ENCODE measurements at places on chromosomes 16 and 17.

GRCh38 chr17:45910667-45911066 is 16.3 kb downstream of the MAPT start:
- no peak for DNase-seq

- DNase-seq = no peak
These were observed 20.8 kb upstream of the TBX2 start for GRCh38 chr17:61378658-61379456.

- no peak for DNase-seq
These were observed 55.2 kb downstream of the PRMT7 start for GRCh38 chr16:68366062-68366461.

DNA sequence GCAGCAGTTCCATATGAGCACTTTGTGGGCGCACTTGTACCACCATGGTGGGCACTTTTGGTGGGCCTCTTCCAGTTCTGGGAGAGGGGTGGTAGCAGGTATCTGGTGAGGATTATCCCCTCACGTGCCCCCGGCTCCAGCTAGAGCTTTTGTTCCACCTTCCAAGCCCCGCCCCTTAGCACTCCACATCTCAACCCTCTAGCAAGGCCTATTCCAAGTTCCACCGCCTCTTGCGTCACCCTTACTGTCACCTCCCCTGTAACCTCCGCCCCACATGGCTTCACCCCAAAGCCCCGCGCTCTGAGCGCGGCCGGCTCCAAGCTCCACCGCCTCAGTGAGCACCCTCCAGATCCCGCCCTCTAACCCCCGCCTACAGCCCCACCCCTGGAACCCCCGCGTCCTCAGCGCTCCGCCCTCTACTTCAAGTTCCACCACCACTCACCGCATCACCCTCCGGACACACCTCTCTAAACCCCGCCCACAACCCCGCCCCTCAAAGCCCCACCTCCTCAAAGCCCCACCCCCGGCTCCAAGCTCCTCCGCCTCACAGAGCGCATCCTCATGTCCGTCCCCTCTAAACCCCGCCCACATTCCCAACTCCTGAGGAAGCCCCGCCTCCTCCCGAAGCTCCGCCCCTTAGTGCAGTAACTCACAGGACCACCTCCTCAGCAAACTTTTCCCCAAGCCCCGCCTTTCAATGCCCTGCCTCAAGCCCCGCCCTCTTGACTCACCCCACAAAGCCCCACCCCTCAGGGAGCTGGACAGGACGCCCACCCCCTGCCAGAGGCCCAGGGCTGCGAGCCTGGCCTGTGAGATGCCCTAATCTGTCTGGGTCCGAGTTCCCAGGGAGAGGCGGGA is 11.1 kb downstream of the SCN4A start:
- no peak for DNase-seq

- no peak for DNase-seq
These were observed 25.9 kb upstream of the APOH start for GRCh38 chr17:66255112-66255511.

GRCh38 chr16:86590501-86591144 is 12.3 kb downstream of the FOXL1 start:
- no peak for DNase-seq

DNA sequence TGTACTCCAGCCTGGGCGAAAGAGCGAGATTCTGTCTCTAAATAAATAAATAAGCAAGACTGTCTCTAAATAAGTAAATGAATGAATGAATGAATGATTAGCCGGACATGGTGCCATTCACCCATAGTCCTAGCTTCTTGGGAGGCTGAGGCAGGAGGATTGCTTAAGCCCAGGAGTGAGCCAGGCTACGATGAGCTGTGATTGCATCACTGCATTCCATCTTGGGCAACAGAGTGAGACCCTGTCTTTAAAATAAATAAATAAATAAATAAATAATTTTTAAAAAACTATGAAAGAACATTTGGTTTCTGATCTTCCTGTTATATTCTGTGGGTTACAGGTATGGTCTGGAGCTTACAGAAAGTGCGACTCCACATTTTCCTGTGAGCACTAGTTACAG is 65.0 kb downstream of the C17orf58 start:
- DNase-seq = no peak

DNA sequence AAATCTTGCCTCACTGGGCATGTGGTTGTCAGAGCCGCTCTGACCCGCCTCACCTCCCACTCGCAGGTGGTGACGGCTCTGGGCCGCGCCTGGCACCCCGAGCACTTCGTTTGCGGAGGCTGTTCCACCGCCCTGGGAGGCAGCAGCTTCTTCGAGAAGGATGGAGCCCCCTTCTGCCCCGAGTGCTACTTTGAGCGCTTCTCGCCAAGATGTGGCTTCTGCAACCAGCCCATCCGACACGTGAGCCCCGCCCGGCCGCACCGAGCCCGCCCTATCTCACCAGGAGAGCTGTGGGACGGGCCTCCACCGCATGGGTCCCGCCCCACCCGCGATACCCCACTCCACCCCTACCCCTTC is 4.0 kb downstream of the TGFB1I1 start:
- DNase-seq = no peak

DNA sequence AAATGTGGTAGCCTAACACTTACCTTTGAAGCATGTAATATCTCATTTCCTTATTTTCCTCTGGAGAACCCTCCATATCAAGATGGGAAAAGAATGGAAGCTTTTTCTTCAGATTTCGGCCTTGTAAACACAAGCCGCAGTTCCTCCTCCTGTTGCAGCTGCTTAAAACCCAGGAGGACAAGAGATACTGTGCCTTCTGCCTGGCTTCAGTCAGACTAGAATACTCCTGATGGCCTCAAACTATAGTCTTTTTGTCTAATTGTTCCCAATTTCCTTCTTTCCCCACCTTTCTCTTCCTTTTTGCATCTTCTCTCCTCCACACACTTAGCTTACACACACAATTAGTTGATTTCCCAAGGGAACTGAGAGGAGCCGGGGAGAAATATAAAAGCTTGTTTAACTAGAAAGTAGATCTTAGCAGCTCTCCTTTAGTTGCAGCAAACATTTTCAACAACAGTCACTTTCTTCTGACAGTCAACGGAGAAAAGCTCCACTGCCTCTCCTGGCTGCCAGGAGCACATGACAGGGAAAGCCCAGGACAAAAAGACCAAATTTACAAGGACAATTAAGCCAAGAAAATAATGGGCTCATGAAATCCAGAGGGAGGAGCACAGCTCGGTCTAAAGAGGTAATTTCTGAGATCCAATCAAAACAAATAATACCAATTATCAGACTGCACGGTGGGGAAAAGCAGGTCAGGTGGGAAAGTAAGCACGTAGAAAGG is 76.4 kb upstream of the C17orf78 start:
- DNase-seq = no peak

DNA sequence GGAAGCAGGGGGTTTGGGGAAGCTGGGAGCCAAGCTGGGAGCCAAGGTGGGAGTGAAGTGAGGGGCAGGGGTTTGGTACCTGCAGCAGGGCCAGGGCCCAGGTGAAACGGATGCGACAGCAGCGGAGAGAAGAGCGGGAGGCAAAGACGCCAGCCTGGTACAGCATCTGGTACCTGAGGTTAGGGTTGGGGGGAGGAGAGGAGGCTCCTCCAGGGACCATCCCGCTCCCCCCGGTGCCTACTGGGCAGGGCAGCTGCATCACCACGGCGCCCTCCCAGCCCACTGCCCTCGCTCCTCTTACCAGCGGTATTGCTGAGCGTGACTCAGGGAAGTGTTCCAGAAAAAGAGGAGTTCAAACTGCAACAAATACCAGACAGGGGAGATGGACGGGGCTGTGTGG is 9.8 kb downstream of the CLN3 start:
- no peak for DNase-seq

GRCh38 chr17:27870345-27870744 is 22.8 kb downstream of the LYRM9 start:
- no peak for DNase-seq

DNA sequence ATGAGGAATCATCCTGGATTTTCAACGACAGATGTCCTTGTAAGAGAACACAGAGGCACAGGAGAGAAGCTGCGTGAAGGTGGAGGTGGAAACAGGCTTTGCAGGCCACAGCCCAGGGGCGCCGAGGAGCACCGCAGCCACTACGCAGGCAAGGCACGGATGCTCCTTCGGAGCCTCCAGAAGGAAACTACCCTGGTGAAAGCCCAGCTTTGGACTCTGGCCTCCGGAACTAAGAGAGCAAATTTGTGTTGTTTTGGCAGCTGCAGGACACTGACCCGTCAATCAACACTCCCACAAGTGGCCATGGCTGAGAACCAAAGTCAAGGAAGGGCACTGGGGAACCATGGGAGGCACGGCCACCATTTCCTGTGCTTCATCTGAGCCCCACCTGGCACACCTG is 3.4 kb downstream of the ARL16 start:
- no peak for DNase-seq

DNA sequence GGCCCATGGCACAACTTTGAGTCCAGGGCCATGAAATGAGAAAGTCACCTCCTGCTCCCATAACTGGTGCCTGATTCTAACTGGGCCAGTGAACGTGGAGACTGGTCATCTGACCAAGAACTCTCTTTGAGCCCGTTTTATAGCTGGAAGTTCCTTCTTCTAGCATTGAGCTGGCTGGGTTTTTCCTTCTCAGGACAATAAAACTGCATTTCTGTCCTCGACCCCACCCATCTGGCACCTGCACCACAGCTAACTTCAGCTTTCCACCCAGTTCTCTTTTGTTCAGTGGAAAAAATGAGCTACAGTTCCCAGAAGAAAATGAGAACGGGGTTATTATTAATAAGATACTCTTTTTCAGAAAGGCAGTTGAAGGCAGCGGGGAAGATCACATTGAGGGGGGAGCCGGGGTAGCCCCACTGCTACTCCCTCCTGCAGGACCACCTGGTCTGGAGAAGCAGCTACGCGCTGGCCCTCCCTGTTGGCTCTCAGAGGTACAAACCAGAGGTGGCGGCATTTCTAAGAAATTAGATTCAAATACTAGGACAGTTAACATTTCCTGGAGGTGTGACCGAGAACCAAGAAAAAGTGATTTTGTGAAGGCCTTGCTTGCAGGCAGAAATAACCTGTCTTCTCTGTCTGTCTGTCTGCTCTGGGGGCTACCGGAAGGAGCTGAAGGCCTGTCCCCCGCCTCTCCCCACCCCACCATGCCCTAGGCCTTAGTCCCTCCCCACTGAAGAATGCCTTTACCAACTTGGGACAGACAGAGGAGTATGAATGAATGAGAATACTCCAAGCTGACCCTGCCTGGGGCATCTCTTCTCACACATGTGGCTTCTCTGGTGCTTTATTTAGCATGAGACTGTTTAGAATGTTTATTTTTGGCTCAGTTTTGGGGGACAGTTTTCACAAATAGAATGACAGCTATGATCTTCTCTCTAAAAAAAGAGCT is 123.9 kb downstream of the XYLT1 start:
- no peak for DNase-seq

- no peak for DNase-seq
These were observed 30.3 kb downstream of the DBNDD1 start for GRCh38 chr16:89988951-89989350.

GRCh38 chr17:8832711-8833352 is 33.7 kb upstream of the MFSD6L start:
- DNase-seq = no peak

DNA sequence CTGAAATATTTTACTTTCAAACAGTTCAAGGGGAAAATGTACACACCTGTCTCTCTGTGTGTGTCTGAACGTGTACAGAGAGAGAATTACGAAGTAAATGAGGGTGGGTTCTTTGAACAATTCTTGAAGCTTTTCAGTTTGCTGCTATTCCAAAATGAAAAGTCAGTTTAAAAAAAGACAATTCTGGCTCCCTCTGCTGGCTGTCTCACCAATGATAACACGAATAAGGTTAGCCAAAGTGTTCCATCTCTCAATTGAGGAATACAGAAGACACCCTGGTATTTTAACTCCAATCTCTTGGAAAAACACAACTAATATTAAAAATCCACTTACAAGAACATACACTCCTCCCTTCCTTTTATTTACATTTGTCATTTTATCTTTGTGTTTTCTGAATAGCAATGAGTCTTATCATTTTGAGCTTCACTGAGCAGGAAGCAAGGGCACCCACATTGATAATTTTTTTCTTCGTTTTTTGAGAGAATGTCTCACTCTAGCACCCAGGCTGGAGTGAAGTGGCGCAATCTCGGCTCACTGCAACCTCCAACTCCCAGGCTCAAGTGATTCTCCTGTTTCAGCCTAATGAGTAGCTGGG is 20.5 kb downstream of the EFTUD2 start:
- no peak for DNase-seq

DNA sequence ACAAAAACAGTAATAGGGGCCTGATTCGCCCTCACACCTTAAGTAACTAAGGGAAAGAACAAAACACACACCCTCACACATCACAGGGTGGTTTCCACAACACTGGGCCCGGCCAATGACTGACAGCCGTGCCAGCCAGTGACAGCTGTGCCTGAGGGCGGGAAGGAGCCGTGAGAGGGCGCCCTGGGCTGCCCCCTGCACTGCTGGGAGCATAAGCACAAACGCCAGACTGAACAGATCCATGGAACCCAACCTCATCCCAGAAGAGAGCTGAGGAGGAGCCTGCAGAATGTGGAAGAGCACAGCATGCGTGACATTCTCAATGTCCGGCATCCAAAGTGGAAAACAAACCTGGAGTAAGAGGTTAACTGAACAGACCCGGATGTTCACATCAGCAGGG is 16.0 kb downstream of the CSNK1D start:
- no peak for DNase-seq

GRCh38 chr17:42288803-42289610 is 709 bp downstream of the STAT5A start:
- DNase-seq = peak; percentile 45

DNA sequence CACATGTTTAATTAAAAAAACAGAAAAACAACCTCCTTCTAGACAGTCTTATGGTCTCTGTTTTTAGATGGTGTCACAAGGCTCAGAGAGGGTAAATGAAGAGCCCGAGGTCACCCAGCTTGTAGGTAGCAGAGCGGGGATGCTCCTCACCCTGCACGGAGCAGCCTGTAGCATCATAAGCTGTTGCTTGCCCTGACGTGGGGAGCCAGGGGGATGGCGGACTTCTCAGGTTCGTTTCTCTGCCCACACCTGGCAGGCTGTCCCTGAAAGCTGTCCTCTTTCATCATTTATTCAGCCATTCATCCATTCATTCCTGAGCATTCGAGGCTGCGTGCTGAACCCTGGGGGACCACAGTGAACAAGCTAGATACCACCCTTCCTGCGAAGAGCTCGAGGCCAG is 75.7 kb upstream of the KSR1 start:
- DNase-seq = no peak

DNA sequence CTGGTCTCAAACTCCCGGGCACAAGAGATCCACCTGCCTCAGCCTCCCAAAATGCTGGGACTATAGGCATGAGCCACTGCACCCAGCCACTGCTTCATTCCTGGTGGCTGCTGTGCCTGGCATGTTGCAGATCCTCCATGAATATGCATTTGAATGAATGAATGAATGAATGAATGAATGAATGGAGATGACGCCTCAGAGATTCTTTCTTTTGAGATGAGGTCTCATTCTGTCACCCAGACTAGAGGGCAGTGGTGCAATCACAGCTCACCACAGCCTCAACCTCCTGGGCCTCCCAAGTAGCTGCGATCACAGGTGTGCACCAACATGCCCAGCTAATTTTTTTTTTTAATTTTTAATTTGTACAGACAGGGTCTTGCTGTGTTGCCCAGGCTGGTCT is 5.2 kb downstream of the SPN start:
- no peak for DNase-seq
